Heart right ventricle (tissue), 16 donors: ENCODE measurements at places on chromosomes 1 and 21.

GRCh38 chr1:198788561-198789064 is 149.8 kb downstream of the PTPRC start:
- no peak for DNase-seq

GRCh38 chr1:238608144-238608543 is 717.4 kb upstream of the ZP4 start:
- DNase-seq: no peak

- no peak for DNase-seq
Measured at GRCh38 chr1:19640363-19641316, 3.5 kb upstream of the NBL1 start.

- no peak for DNase-seq
Measured at GRCh38 chr1:4972761-4973320, 318.4 kb downstream of the AJAP1 start.

DNA sequence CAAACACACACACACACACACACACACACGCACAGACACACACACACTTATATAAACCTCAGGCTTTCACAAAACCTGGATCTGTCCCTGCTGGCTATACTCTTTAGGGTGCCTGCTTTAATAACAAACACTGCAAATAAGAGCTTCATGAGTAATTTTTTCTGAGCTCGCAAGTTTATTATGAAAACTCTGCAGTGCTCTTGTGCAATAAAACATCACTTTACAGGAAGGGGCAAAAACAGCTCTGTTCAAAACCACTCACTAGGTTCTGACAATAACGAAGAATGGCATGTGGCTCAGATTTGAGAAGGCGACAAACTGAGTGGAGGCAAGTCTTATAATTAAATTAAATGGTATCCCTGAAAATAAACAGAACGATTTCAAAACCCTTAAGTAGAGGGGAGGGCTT is 42.6 kb upstream of the CTPS1 start:
- DNase-seq: no peak

DNA sequence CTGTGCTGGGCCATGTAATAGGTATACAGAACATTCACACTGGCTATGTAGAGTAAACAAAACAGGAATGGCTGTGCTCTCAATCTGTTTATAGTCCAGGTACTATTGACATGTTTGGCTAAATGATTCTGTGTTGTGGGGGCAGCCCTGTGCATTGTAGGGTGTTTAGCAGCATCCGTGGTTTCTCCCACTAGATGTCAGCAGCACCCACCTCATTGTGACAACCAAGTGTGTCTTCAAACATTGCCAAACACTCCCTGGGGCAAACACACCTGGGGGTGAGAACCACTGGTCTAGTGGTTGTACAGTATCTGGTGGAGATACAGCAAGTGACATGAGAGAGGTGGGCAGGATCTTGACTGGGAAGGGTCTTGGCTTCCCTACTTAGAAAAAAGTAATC is 80.4 kb upstream of the SPATA6 start:
- DNase-seq: no peak

GRCh38 chr1:76330991-76331603 is 256.6 kb downstream of the ST6GALNAC3 start:
- DNase-seq: no peak

- DNase-seq: no peak
Measured at GRCh38 chr1:7886405-7886745, 33.5 kb upstream of the UTS2 start.

DNA sequence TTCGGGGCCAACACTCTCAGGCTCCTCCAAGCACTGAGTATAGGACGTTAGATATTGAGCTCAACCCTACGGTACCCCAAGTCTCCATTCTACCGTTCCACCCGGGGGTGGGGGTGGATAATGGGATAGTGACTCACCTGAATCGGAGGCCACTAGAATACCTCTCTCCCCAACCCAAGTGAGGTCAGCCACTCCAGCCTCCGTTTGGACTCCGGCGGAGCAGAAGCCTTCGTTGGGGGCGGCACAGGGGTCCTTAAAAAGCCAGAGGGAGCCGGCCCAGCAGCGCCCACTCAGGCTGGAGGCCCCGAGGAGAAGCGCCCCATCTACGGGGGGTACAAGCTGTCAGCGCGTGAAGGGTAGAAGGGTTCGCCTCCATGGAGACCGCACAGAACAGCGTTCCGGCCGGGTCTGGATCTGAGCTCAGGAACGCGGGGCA is 556 bp downstream of the WDR77 start:
- no peak for DNase-seq

GRCh38 chr1:168583571-168583970 is 7.2 kb downstream of the XCL1 start:
- no peak for DNase-seq

- no peak for DNase-seq
Measured at GRCh38 chr1:199101635-199102034, 462.8 kb downstream of the PTPRC start.

DNA sequence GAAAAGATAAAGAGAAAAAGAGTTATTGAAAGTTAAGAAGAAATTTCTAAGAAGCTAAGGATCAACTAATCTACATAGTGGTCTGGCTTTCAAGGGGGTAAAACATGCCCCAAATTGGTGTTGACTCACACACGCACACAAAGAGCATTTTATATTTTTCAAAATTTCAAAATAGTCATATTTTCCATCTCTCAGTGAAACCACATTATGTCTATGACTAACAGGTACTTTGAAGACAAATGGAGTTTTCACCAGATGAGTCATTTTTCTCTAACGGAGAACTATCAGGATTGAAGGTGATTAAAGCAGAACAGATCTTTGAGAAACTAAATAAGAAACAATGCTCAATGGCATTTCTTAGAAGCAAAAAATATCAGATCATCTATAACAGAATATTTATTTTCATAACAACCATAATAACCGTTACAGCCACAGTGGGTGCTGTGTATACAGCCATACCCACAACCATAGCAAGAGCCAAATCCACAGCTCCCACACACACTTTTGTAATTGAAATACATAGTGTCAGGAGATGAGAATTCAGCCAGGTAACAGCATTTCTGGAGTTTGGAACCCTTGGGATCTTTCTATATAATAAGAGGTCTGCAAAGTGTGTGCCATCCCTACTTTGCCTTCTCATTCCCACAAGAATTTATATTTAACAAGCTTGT is at the start of gene KRTAP21-3:
TSS of gene KRTAP21-3 (minus strand) at position 539 of the 671 bp plus-strand sequence. CDS start at position 521, 18 bp downstream.
- DNase-seq: no peak

GRCh38 chr1:203492082-203492747 is 1.7 kb upstream of the OPTC start:
- no peak for DNase-seq

- DNase-seq: no peak
Measured at GRCh38 chr1:172653015-172653709, 5.7 kb upstream of the FASLG start.

- no peak for DNase-seq
Measured at GRCh38 chr1:234942879-234943506, 185.6 kb downstream of the TOMM20 start.

GRCh38 chr1:58529284-58529683 is 17.2 kb downstream of the OMA1 start:
- DNase-seq: no peak

GRCh38 chr1:205739348-205740160 is 10.4 kb downstream of the NUCKS1 start:
- DNase-seq: no peak

DNA sequence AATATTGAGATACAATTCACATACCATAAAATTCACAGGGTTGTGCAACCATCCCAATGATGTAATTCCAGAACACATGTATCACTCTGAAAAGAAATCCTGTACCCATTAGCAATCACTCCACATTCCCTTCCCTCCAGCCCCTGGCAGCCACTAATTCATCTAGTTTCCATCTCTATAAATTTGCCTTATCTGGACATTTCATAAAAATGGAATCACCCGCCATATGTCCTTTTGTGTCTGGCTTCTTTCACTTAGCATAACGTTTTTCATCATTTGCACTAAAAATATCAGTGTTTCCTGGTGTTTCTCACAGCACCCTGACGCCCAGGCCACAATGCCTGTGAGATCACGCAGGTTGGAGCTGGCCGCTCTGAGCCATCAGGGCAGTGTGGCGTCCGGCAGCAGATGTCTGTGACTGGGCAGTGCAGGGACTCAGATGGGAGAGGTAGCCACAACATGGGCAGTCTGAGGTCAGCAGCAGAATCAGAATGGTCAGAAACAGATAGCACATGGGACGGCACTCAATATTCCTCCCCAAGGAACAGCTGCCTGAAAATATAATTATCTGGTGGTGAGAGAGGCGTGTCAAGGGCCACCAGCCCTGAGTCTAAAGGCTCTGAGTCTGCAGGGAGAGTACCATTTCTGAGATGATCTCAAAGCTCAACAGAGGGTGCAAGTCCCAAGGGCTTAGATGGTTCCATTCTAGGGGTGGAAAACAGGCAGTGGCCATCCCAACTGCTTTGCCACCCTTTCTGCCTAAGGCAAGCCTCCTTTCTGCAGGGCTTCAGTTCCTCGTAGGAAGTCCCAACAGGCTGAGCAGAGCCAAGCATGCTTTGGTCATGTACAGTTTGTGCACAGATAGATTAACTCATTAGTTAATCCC is 129.4 kb upstream of the EDN2 start:
- no peak for DNase-seq

- DNase-seq: no peak
Measured at GRCh38 chr1:197402189-197402588, 134.1 kb downstream of the CRB1 start.

DNA sequence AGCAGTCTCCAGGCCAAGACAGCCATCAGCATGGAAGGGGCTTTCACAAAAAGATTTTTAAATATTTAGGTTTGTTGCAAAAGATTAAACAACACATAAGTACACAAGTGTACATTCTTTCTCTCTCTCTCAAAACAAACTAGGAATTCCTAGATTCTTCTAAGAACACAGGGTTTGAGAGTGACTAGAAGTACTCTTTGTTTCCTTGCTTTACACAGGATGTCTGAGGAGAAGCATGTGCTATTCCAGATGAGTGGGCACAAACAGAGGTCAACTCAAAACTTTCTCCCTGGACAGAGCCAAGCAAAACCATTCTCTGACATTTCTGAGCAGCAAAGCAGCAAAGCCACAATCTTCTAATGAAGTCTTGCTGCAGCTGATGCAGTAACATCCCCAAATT is 210.6 kb upstream of the HOOK1 start:
- no peak for DNase-seq

DNA sequence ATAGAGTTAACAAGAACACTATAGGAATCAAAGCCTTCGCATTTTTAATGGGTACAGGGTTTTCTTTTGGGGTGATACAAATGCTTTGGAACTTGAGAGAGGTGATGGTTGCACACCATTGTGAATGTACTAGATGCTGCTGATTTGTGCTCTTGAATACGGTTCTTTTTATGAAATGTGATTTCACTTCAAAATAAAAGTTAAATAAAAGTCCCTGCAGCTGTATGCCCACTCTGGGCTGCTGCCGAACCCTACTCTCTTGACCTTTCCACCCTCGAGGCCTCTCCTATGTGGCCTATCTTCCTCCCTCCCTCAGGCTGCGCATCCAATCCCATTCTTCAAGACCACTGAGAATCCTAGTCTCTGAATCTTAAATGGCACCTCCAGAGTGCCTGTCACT is 168.5 kb upstream of the AJAP1 start:
- no peak for DNase-seq

DNA sequence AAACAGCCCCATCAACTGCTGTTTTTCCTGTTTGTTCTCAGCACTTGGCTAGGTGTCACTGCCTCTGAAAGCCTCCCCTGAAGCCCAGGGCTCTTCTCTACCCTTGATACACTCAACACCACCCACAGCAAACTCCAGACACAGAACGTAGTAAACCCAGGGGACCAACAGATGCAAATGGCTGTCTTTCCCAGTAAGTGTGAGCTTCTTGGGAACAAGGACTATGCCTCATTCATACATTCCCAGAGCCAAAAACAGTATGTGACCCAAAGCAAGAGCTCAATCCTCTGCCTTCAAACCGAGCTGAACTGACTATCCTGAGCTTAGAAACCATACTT is 4.4 kb downstream of the LBR start:
- DNase-seq: no peak
